ENCODE measurements at places on chromosomes 5 and 9.

DNA sequence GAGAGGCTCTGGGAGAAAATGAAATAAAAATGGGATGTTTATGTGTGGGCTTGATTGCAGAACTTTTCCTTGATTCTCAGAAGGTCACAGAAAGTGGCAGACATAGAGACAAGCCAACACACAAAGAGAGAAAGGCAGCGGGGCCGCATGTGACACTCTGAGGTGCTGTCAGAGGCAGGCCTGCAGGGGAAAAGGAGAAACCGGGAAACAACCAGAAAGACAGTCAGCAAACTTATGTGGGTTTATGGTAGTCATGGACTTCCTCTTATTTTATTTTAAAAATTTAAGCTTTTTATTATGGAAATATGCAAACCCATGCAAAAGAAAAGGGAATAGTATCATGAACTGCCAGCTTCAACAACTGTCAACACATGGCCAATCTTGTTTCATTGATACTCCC, 16.3 kb upstream of the IGFBPL1 start:
- DNase-seq, result no peak
- no peaks in the 10 kb centered on the region for H3K27me3 ChIP-seq

DNA sequence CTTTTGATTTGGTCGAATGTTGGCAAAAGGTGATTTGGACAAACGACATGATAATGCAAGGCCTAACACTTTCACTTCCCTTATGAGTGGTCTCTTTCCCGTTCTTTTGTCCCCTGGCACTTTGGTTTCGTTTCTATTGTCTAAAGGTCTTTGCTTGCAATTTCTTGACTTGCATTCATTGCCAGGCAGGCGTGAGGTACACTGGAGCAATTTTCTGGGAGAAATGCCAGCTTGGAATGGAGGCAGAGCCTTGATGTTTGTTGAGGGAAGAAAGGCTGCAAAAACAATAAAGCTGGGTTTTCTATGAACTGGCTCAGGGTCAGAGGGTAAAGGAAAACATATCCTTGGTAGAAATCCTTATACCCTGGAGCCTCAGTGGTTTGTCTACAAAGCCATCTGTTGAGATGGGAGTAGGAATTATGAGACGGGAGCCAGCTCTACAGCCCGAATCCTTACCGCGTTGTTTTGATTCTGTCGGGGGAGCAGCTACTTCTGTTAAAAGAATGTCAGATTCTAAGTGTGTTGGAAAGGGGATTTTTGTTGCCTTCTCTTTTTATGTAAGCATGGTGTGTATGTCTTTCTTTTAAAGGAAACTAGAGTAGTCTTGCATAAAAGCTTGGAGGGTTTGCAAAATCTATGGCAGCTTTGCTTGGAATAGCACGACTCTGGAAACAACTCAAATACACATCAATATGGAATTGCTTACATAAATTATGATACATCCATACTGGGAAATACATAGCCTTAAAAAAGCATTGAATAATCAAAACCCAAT, 158.9 kb downstream of the RMI1 start:
- H3K36me3 ChIP-seq, result no peaks in the 10 kb centered on the region
- peaks cover 9% of the 10 kb centered on the region for H3K4me1 ChIP-seq
- no peak for DNase-seq

DNA sequence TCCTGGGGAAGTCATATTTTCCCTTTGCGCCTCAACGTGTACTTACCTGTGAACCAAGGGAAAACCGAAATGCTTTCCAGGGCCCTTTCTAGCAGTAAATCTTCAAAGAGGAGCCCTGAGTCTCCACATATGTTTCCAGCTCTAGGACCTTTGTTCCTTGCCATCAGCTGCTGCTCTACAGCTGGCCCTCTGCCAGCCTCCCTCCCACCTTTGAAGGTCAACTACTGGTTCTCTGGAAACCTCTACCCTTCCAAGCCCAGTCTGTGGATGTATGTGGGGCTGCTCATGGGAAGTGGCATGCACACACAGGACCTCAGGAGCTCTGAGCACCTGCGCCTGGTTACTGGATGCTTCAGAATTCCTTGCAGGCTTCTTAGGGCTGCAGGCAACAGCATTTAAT, 117.2 kb downstream of the PSD2 start:
- no peak for DNase-seq
- H3K27ac ChIP-seq, result no peak overlapping the region
- no peak overlapping the region for H3K4me3 ChIP-seq

- no peak overlapping the region for H3K4me3 ChIP-seq
- peaks cover 5% of the 10 kb centered on the region for H3K36me3 ChIP-seq
- peaks cover 14% of the 10 kb centered on the region for H3K4me1 ChIP-seq
Observed at GRCh38 chr5:133292300-133292699, 240.5 kb downstream of the HSPA4 start.

Data from type B pancreatic cell (in vitro differentiated cells).